Activated CD4-positive, alpha-beta T cell treated with anti-CD3 and anti-CD28 coated beads, Interleukin-2, amount 10 ng/mL, durations not matched to agents 7 days and 5 days (primary cell): ENCODE measurements at places on chromosomes 3 and 15. TPM values are rescaled to one million over a fixed set of nuclear protein-coding genes. Genes with fewer than 3 reads are reported as not detected.
A peak's percentile ranks its signal among the peaks of the same experiment; 100 is the strongest.

WDR93 gene
- total RNA-seq = not detected

DNA sequence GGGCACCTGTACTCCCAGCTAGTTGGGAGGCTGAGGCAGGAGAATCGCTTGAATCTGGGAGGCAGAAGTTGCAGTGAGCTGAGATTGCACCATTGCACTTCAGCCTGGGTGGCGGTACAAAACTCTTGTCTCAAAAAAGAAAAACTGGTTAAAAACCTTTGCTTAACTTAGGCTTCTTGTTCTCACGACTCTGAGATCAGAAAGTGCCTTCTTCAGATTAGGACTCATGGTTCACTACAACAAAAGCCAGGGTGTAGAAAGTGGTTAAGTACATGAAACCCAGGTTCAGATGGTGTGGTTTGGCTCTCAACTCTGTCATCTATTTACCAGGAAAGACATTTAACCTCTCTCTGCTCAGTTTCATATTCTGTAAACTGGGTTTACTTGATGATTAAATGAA lies 168.4 kb downstream of the TUSC7 start:
- H3K27ac ChIP-seq = no peak overlapping the region
- DNase-seq = no peak

PRICKLE2 gene
- not detected for total RNA-seq

GRCh38 chr15:50418041-50418583 lies 6.1 kb upstream of the USP8 start:
- peaks cover 6% of the 10 kb centered on the region for H3K27me3 ChIP-seq
- DNase-seq = no peak
- H3K4me3 ChIP-seq = no peak overlapping the region
- H3K4me1 ChIP-seq = no peaks in the 10 kb centered on the region

DNA sequence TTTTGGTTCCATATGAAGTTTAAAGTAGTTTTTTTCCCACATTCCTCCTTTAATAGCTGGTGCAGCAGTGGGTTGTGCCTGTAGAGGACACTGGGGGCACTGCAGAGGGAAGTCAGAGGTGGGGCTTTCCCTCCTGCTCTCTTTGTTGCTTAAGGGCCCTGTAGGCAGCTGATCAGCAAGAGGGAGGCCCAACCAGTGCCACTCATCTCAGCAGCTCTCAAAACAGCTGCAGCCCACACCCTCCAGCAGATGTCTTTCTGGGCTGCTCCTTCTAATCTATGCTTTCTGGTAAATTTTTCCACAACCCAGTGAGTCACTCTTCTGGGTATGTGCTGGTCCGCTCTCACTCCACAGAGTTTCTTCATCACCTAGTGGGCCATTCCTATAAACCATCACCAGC lies 263.8 kb downstream of the FEZF2 start:
- H3K27ac ChIP-seq = no peak overlapping the region
- H3K4me3 ChIP-seq = no peak overlapping the region
- no peaks in the 10 kb centered on the region for H3K4me1 ChIP-seq
- no peaks in the 10 kb centered on the region for H3K27me3 ChIP-seq

TRMT10C gene
- total RNA-seq = 26.4 TPM

- no peak overlapping the region for H3K4me3 ChIP-seq
- no peaks in the 10 kb centered on the region for H3K27me3 ChIP-seq
- no peaks in the 10 kb centered on the region for H3K36me3 ChIP-seq
- no peak for DNase-seq
- no peak overlapping the region for H3K27ac ChIP-seq
Measured at GRCh38 chr3:65483480-65483879, 555.2 kb downstream of the MAGI1 start.

- H3K27ac ChIP-seq = peak overlapping the region; percentile 87
- peak overlapping the region; percentile 60 for H3K4me3 ChIP-seq
- H3K27me3 ChIP-seq = no peaks in the 10 kb centered on the region
- H3K4me1 ChIP-seq = peaks cover 87% of the 10 kb centered on the region
Measured at GRCh38 chr3:50242851-50243542, 7.0 kb downstream of the GNAI2 start.

- H3K27ac ChIP-seq = no peak overlapping the region
- peaks cover 22% of the 10 kb centered on the region for H3K36me3 ChIP-seq
- DNase-seq = no peak
- no peak overlapping the region for H3K4me3 ChIP-seq
- H3K4me1 ChIP-seq = peaks cover 40% of the 10 kb centered on the region
Measured at GRCh38 chr15:75112278-75112847, 89.0 kb downstream of the PPCDC start.

- no peaks in the 10 kb centered on the region for H3K4me1 ChIP-seq
- no peak overlapping the region for H3K4me3 ChIP-seq
Measured at GRCh38 chr15:89075101-89075640, 13.1 kb upstream of the ABHD2 start.

DNA sequence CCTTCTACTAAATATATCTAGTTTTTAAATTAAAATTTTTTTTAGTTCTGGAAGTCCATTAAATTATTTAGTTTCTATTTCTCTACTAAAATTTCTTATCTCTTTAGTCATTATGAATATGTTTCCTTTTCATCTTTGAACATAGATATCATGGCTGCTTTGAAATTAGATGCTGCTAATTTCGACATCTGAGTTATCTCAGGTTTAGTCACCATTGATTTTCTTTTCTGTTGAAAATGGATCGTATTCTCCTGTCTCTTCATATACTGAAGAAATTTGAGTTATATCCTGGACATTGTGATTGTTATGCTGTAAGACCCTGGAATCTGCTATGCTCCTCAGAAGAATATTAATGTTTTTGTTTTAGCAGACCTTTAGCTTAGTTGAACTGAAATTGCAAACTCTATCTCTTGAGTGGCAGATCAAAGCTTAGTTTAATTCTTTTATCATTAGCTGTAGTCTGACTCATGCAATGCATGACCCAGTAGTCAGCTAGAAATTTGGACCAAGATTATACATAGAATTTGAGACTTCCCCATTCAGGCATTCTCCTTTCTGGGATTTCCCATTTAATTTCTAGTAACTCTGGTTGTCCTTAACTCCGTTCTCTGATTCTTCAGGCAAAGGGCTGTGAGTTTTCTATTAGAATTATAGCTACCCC lies 439.8 kb upstream of the IL12A start:
- H3K4me1 ChIP-seq = no peaks in the 10 kb centered on the region
- H3K36me3 ChIP-seq = no peaks in the 10 kb centered on the region
- no peak overlapping the region for H3K4me3 ChIP-seq
- no peaks in the 10 kb centered on the region for H3K27me3 ChIP-seq

FMN1 gene
- 0.12 TPM for total RNA-seq
